ENCODE measurements at places on chromosomes 13 and 19.

DNA sequence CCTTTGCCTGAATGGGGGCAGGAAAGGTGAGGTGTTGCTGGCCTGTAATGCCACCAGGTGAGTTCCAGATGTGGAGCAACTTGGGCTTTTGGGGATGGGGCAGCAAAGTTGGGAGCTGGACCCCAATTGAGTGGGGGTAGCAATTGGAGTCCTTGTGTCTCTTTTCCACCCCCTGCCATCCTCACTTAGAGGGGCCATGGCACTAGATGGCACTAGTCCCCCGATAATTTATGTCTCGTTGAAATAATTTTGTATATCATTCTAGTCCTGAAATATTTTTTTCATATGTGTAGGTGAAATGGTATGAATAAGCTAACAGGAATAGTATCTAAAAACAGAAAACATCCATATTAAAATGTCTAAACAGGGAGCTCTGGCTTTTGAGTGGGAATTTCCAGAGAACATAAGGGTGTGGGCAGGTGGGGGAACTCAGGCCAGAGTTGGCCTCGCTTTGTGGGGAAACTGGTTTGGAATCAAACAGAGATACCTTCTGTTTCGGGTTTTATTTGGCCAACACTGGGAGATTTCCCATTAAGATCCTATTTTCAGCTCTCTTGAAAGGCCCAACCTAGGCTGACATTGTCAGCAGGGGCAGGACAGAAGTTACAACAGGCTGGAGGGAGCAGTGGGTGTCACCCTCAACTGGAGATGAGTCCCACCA lies 3.4 kb downstream of the ZNF576 start:
- no peak for DNase-seq

DNA sequence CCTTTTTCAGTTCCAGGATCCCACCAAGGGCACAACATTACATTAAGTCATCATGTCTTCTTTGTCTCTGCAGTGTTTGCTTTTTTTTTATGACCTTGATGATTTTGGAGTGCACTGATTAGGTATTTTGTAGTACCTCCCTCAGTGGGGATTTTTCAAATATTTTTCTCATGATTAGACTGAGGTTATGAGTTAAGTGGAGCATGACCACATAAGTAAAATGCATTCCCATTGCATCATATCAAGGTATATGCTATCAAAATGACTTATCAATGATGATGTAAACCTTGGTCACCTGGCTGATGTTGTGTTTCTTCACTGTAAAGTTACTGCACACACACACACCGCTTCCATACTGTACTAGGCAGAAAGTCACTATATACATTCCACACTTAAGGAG lies 96.7 kb upstream of the TRPC4 start:
- DNase-seq, result no peak

DNA sequence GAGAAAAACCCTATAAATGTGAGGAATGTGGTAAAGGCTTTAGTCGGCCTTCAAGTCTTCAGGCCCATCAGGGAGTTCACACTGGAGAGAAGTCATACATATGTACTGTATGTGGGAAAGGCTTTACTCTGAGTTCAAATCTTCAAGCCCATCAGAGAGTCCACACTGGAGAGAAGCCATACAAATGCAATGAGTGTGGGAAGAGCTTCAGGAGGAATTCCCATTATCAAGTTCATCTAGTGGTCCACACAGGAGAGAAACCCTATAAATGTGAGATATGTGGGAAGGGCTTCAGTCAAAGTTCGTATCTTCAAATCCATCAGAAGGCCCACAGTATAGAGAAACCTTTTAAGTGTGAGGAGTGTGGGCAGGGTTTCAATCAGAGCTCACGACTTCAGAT lies 11.7 kb downstream of the ZNF226 start:
- no peak for DNase-seq

GRCh38 chr13:24167666-24168391 lies 7.3 kb downstream of the SPATA13 start:
- DNase-seq, result no peak

DNA sequence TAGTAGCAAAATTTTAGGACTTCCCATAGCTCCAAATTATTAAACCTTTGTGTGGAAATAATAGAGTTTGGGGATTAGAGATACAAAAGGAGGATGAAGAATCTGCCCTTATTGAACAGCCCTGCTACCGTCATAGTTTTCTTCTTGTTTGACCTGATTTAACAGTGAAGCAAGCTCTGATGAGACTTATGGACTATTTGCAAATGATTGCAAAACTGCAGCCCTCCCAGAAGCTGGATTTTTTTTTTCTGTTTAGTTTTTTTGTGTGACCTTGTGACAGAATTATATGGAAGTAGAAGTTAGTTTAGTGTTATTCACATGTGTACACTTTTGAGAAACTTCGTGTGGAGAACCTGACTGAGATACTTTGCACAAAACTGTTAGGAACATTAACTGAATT lies 267.8 kb downstream of the KCNRG start:
- DNase-seq, result no peak

DNA sequence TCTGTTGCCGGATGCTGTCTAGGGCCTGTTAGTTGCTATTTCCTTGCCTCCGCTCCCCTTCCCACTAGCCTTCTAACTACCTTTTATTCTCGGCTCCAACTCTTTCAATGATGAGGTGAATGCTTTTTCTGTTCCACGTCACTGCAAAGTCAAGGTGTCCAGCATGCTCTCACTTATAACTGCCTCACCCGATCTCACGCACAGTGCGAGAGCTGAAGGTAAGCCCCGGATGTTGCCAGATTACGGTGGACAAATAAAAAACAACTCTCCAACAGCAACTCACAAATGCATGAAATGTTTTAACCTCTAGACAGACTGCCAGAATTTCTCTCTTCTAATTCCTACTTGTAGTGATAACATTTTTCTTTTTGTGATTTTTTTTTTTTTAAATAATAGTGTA lies 169.9 kb downstream of the STK24 start:
- no peak for DNase-seq
